ENCODE measurements at places on chromosomes 5 and 9.

- DNase-seq: no peak
Observed at GRCh38 chr5:96245140-96246091, 187.6 kb downstream of the PCSK1 start.

DNA sequence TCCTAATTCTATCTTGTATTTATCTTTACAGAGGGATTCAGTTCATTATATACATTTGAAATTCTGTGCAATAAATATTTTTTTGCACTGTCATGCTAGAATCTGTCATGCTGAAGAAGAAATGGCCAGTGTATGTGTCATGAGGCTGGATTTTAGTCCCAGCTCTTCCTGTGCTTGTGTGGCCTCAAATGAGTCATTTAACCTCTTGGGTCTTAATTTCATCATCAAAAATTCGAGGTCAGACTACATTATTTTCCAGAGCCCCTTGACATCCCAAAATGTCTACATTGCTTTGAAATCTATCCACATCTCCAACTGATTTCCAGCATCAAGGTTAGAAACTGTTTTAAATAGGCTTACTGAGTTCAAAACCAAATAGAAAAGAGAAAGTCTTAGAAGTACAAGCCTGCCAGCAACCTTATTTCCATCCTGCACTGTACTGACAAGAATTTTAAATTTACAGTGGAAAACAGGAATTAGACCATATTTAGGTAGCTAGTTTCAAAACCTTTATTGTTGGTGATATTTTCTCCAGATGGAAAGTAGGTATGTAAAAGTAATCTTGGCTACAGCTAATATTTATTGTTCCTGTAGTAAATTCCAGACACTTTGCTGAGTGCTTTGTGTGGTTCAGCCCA is 96.7 kb upstream of the MAMDC2 start:
- no peak for DNase-seq

GRCh38 chr9:131960851-131961495 is 118.7 kb downstream of the MED27 start:
- DNase-seq: no peak

DNA sequence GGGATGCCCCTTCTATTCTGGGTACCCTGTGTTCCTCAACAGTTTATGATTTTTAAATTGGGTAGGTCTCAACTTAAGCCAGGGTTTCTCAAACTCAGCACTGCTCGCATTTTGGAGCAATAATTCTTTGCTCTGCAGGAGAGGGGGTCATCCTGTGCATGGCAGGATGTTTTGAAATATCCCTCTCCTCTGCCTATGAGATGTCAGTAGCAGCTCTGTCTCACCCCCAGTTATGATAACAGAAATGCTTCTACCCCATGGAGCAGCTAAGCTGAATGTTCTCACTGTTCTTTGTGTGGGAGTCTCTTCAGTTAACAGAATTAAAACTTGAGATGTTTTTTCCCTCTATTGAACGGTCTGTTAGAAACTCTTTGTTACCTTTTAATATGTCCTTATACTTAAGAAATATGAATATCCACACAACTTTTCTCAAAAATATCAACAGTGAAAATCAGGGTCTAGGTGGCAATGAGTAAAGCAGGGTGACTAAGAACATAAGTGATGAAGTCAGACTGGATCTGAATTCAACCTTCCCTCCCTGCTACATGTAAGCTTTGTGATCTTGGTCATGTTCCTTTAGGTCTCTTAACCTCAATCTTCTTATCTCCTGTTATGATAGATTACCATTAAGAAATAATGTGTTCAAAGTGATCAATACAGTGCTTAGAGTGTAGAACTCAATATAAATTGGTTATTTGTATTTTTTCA is 89.0 kb downstream of the CAMK4 start:
- no peak for DNase-seq

DNA sequence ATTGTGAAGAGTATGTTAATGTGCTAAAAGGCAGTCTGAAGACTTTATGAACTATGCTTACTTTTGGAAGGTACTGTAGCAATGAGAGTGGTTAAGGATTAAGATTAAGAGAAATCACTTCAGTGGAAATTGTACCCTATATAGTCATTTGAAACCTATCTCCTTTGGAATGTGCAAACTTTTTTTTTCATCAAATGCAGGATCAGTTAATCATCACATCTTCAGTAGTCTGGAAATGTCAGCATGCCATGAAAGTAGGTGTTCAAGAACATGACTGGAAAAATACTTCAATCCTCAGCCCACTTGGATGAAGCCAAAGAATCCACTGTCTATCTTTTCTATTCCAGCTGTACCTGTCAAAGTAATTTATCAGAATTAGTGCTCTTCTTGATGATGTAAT is 157.8 kb upstream of the TMEM161B start:
- DNase-seq: no peak
